Activated naive CD4-positive, alpha-beta T cell treated with Interleukin-2 at 50 U/mL for 16 hours (primary cell): ENCODE measurements at places on chromosomes 1 and 21.

- DNase-seq: no peak
These were observed 876 bp downstream of the ALDH9A1 start for GRCh38 chr1:165697491-165697880.

- no peak for DNase-seq
These were observed 129.4 kb upstream of the CSF3R start for GRCh38 chr1:36612121-36612520.

DNA sequence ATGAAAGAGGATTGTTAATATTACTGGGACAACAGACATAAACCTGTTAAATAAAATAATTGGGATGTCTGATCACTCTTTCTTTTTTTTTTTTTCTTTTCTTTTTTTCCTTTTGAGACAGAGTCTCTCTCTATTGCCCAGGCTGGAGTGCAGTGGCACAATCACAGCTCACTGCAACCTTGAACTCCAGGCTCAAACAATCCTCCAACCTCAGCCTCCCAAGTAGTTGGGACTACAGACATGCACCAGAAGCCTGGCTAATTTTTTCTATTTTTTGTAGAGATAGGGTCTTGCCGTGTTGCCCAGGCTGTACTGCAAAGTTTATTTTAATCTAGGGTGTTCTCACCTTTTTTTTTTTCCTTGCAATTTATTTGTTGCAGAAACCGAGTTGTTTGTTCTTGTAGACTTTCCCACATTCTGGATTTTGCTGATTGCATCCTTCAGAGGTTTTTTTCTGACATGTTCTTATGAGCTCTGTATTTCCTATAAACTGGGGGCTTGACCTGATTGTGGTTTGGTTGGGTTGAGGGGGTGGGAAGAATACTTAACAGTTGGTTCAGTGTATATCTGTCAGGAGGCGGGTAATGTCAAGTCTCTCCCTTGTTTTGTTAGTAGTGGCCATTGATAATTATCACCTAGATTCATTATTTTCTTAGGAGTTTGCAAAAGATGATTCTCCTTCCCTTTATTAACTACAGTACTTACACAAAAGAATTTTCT lies 125.2 kb downstream of the MAST2 start:
- no peak for DNase-seq

DNA sequence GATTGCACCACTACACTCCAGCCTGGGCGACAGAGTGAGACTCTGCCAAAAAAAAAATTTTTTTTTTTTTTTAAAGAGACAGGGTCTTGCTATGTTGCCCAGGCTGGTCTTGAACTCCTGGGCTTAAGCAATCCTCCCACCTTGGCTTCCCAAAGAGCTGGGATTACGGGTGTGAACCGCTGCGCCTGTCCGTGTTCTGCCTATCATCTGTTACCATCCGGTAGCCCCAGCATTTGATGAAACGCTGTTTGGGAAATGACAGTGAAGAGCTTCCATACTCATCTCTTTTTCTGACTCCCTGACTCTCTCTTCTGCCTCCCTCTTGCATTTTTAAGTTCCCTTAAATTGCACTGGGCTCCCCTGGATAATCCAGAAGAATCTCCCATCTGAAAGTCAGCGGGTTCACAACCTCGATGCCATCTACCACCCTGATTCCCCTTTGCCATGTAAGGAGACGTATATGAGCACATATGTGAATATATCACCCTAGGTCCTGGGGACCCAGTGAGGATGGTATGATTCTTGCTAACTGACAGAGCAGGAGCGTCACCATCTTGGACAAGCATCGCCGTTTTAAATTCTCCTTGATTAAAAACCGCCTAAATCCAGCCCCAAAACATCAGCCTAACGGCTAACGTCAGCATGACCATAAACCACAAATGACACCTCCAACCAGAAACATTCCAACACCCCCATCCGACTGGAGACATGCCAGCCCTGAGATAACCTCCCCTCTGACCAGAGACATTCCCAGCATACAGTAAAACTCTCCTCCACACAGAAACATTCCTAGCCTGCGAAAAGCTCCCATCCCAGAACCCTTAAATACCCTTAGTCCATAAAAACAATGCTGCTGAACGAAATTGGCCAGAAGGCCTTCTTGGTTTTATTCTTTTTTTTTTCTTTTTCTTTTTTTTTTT lies 12.4 kb downstream of the TNFRSF8 start:
- no peak for DNase-seq

GRCh38 chr1:78277253-78277652 lies 213.5 kb upstream of the PTGFR start:
- DNase-seq: no peak

GRCh38 chr1:46030876-46031660 lies 101.4 kb downstream of the PIK3R3 start:
- DNase-seq: no peak

DNA sequence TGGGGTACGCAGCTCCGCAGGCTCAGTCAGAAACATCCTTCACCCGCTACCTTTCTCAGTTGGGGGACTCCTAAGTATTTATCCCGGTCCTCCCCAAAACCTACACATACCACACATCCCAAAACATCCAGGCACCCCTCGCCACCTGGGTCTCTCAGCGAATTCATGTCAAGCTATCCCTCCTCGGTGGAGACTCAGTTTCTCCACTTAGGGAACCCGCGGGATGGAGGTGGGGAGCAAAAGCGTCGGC lies 1.3 kb upstream of the ZBTB7B start:
- no peak for DNase-seq

GRCh38 chr1:210288116-210288515 lies 40.6 kb upstream of the HHAT start:
- no peak for DNase-seq
